Hepatocyte (in vitro differentiated cells): ENCODE measurements at places on chromosomes 4 and X. TPM values are rescaled to one million over a fixed set of nuclear protein-coding genes. Genes with fewer than 3 reads are reported as not detected.

DNA sequence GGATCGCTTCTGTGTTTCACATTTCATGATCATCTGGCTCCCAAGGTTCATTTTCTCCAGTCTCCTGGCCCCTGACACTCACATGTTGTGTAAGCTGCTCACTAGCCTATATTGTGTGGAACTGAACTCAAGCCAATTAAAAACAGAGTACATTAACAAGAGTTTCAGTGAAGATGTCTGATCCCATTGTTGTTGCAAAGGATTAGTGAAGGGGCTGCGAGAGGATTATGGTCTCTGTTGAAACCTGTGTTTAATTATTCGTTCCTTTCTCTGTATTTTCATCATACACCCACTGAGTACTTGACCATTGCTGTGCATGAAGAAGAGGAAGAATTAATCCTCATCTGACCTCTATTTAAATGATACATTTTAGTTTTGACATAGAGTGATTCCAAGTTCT, 54.7 kb downstream of the AFF2 start:
- no peak for DNase-seq

SMIM43 gene
- 0.08 TPM in 1 of 2 replicates, not detected in the other for total RNA-seq

GRCh38 chr4:152434011-152434410, 101.9 kb downstream of the FBXW7 start:
- DNase-seq = no peak

- DNase-seq = peak; percentile 14
Measured at GRCh38 chr4:114654592-114654991, 56.0 kb downstream of the UGT8 start.

- DNase-seq = no peak
Measured at GRCh38 chr4:139568206-139568955, 12.4 kb upstream of the SETD7 start.

GRCh38 chrX:136865270-136866158, 15.0 kb downstream of the RBMX start:
- DNase-seq = no peak

GRCh38 chrX:43958529-43958928, 14.7 kb downstream of the NDP start:
- DNase-seq = peak; percentile 72

GRCh38 chr4:152965611-152966010, 29.5 kb downstream of the FHDC1 start:
- no peak for DNase-seq

GRCh38 chrX:131792356-131792749, 230.7 kb upstream of the STK26 start:
- DNase-seq = no peak

DNA sequence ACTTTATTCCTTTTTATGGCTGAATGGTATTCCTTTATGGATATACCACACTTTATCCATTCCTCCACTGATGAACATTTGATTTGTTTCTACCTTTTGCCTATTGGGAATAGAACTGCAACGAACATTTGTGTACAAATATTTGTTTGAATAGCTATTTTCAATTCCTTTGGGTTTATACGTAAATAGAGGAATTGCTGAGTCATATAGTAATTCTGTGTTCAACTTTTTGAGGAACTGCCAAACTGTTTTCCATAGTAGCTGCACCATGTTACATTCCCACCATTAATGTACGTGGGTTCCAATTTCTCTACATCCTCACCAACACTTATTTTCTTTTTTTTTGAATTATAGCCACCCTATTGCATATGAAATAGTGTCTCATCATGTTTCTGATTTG, 156.5 kb upstream of the ATP6AP2 start:
- no peak for DNase-seq

DNA sequence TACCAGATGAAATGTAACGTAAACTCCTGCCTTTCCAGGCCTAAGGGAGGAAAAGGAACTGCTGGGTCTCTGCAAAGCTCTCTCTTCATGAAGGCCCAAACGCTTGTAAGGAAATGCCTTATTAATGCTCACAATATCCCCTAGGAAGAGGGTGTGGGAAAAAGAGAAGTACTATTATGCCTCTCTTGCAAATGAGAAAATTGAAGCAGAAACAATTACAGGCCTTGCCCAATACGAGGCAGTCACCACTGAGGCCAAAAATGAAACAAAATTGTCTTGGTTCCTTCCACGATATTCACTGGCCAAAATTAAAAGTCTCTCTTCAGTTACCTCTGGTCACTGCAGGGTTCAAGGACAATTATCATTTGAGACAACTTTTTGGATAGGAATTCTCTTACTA, 3.2 kb downstream of the SCARB2 start:
- no peak for DNase-seq

DNA sequence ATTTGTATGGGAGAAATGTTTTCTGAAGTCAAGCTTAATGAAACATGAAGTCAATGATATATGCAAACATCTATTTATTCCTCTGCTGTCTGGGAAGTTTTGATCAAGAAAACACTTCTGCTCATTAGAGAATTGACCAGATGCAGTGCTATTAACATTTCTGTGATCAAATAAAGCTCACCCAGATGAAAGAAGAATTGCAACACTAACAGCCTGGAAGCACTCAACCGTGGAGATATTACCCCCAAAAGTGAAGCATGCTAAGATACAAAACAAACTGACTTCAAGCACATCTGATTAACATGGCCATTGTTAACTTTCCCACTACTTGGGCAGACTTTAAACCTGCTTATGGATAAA, 73.7 kb upstream of the GUCY1A1 start:
- no peak for DNase-seq

- peak; percentile 60 for DNase-seq
Measured at GRCh38 chr4:17468619-17469221, 43.2 kb downstream of the QDPR start.

- DNase-seq = no peak
Measured at GRCh38 chr4:123409334-123409733, 12.7 kb downstream of the SPRY1 start.

DNA sequence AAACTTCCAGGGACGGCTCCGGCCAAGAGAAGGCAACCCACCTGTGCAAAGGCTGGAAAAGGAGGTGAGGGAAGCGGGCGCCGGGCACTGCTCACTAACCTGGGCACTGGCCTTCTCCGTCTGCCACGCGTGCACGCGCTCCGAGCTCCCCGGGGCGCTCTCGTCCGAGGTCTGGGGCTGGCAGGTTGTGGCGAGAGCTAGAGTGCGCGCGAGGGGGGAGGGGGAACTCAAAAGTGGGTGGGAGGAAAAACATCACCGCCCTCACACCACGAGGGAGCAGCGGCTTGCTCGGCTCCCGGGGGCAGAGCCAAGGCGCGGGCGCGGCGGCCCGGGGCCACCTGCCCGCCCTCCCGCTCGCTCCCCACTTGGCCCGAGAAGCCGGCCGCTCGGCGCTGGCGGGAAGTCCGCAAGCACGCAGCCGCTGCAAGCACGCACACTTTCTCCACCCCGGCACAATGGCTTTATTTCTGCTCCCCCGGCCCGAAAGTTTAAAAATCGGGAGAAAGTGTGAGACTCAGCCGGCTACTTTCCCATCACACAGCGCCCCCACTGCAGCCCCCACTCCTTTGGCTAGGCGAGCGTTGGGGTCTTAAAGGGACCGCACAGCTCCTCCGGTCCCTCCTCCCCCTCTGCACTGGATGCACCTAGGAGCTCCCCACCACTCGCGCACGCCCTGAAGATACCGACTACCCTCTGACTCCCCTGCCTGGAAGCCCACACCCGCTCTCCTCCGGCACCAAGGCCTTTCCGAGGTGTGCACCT, at the start of gene CHRDL1:
CHRDL1 (minus strand) TSS at position 173 of the 762 bp plus-strand sequence. CDS start 3,636 bp downstream, outside the sequence.
- DNase-seq = peak; percentile 31

DNA sequence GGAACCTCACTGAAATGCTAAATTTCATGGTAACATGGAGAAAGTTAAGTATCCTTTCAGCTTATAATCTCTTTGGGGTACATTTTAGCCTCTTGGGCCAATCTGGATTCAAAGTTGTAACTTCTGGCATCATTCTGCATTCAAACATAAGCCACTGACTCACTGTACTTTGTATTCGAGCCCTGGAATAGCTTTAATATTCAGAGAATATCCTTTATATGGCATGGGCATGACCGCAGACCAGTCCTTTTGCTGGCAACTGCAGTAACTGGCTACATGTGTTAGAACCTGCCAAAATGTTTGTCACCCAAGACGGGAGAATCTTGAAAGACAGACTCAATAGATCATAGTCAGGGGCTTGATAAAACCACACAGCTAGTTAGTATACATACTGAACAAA, 3.3 kb downstream of the GASK1B start:
- DNase-seq = no peak

- DNase-seq = no peak
Measured at GRCh38 chr4:9904976-9905587, 116.2 kb downstream of the SLC2A9 start.

- no peak for DNase-seq
Measured at GRCh38 chr4:185384930-185385331, 10.8 kb downstream of the LRP2BP start.

DNA sequence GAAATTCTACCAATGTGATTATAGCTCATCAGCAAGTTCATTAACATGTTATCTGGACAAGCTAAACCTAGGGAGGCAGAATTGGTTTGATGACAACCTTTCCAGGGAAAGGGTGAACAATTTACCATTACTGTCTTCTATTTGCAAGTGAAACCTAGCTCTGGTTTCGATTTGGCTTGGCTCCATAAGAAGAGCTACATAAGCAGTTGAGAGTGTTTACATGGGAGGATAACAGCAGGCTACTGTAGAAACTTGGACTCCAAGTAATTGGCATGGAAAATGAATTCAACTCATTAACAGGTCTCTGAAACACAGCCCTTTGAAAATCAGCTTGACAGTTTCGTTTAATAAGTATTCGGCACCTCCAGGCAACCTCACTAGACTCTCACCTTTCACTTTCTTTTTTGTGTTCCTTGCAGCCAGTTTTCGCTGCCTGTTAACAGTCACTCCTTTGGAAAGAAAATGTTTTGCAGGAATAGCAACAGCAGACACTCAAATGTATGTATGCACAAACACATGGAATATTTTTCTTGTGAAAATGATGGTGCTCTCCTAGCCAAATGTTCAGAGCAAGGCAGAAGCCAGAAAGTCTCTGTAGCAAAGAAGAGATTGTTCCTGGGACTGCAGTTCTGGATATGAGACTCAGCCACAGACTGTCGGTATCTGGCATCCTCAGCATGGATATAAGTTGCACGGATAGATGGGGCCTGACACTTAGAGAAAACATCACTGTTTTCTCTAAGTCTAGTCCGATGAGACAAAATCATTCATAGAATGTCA, 27.5 kb downstream of the POU3F4 start:
- no peak for DNase-seq
